ENCODE measurements at places on chromosomes 4 and X.

GRCh38 chrX:11533199-11533651, 132.5 kb downstream of the ARHGAP6 start:
- peak; percentile 76 for DNase-seq

DNA sequence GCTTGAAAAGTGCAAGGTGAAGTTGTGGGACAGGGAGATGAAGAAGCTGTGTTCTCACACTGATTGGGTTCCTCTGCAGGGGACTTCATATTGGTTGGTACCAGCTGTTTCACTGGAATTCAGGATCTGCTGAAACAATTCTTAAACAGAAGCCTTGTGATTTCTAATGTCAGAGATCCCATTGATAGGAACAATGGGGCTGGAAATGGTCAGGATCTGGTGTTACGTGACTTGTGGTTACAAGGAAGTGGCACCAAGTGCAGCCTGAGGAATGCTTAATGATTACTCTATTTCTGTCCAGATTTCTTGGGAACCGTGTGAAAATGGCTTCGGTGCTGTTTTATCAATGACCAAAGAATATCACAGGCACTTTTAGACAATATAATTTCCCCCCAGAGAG, 68.1 kb downstream of the MOSPD2 start:
- DNase-seq: no peak

DNA sequence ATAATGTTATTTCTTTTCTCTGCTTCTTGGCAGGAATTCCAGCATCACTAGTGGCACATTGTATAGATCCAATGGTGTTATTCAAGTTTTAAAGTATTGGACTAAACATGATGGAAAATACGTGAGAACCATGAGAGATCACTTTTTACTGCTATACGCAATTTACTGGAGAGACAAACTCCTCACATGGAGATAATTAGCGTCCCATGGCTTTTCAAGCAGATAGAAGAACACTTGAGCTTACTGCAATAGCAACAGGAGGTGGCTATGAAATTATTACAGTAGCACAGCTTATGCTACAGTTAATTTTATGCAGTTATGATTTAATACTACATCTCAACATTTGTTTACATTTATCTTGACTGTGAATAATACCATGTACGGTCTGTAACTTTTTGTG, 11.9 kb upstream of the TMEM185A start:
- DNase-seq: no peak

DNA sequence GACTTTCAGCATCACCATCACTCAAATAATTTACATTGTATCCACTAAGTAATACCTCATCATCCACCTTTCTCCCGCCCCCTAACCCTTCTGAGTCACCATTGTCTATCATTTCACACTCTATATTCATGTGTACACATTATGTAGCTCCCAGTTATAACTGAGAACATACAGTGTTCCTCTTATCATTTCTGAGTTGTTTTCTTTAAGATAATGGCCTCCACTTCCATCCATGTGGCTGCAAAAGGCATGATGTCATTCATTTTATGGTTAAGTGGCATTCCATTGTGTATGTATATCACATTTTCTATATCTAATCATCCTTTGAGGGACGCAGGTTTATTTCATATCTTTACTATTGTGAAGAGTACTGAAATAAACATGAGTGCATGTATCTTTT, 14.6 kb upstream of the NDST4 start:
- DNase-seq: no peak

- no peak for DNase-seq
Observed at GRCh38 chrX:93319609-93320008, 353.8 kb downstream of the NAP1L3 start.

DNA sequence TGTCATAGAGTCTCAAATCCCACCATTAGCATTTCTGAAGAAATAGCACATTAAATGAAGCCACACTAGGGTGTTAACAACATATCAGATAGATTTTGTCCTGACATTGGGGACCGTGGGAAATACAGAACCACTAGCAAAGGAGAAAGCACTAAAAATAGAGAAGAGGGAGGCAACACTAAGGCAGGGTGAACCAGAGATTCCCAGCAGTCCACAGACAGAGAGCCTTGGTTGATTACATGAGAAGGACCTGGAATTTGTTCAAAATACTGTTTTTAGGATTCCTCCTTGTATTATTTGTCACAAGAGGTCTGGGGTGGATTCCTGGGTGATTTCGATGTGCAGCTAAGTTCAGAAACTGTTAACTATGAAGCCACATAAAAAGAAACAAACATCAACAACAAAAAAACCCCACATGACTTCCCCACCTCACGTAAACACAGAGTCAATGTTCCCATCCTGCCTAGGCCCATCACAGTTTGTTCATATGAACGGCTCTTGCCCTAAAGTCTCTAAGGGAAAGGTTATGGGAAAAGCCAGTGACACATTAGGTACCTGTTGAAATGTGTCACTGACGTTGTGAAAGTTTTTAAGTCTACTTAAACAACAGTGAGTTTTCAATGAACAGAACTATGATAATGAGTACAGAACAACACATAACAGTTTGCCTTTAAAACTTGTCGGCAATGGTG, 23.6 kb upstream of the GRSF1 start:
- no peak for DNase-seq

GRCh38 chr4:142615324-142615665, 230.8 kb downstream of the INPP4B start:
- DNase-seq: peak; percentile 35

DNA sequence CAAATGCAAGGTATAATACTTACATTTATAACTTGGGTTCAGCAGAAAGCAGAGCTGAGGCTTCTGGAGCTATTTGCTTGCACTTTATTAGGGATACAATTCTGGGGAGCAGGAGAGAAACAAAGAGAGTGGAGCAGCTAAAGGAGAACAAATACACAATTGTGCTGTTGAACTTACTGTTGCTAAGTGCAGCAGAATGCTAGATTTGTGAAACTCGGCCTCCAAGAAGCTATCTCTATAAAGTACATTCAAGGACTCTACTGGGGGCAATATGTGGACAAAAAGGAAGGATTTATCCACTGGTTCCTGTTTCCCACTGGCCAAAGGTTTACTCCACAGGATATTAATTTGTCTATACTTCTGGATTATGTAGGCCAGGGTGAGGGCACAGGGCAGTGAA, 86.8 kb downstream of the PPP1R2C start:
- DNase-seq: no peak

- peak; percentile 77 for DNase-seq
Observed at GRCh38 chrX:45771560-45772340, 571.1 kb upstream of the DIPK2B start.

GRCh38 chr4:125368146-125368545, 53.4 kb downstream of the FAT4 start:
- peak; percentile 65 for DNase-seq

- no peak for DNase-seq
Observed at GRCh38 chr4:73420615-73421014, 15.4 kb upstream of the AFP start.

DNA sequence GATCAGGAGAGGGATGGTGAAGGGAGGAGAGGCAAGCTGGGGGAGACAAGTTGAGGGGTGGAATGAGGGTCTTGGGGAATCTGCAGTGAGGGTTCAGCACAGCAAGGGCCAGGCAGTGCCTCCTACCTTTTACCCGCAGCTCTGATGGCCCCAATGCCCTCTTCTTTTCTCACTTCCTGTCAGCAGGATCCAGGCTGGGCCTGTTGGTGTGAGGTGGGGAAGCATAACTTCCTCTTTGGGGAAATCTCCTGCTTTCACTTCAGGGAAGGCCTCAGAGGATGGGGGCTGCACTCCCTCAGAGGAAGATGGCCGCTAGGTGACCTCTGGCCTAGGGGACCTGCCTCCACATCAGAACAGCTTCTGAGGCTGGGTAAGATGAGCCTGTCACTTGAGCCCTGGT, 36.5 kb downstream of the EFNB1 start:
- no peak for DNase-seq

DNA sequence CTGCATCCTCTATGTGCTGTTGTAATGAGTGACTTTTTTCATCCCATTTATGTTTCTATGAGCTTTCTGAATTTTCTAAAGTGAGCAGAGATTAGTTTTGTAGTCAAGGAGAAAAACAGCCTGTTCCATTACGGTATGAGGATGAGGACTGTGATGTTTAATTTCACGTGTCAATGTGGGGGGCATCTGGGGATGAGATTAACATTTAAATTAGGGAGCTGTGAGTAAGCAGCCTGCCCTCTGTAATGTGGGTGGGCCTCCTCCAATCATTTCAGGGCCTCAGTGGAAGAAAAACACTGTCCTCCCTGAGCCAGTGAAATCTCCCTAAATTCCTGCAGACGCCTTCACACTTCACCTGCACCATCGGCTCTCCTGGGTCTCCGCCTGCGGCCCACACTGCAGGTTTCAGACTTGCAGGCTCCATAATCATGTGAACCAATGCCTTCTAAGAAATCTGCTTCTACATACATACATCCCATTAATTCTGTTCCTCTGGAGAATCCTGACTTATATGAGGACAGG, 121.7 kb downstream of the AFAP1 start:
- no peak for DNase-seq

DNA sequence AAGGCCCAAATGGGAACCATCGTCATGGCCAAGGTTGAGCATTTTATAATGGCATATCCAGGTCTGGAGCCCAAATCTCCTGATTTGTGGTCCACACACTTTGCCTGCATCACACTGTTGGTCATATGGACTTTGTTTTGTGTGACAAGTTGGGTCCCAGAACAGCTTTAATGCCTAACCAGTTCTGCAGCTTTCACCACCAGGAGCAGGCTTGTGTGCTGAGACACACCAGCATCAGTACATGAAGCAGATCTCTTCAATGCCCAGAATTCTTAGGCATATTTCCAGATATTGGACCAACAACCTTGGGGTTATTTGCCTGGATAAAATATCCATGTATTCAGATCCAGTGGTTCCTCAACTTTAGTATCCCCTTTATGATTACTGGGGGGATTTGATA, 371.3 kb downstream of the FBXW7 start:
- no peak for DNase-seq

DNA sequence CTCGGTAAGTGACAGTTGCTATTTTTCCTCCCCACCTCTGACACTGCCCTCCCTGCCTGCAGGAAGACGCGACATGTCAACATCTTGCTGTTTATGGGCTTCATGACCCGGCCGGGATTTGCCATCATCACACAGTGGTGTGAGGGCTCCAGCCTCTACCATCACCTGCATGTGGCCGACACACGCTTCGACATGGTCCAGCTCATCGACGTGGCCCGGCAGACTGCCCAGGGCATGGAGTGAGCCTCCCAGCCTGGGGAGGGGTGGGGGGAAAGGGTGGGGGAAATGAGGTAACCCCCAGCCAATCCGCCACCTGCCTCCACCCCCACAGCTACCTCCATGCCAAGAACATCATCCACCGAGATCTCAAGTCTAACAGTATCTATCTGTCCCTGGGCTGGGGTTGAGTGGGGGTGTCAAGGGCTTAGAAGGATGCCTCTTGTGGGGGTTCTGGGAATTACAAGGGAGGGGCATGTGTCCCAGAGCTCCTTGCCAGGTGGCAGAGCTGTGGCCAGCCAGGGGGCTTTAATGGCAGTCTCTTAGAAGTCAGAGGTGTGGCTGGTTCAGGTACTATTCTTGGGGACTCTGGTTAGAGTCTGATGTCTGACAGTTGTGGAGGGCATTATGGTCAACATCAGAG, 7.8 kb downstream of the ARAF start:
- DNase-seq: no peak

DNA sequence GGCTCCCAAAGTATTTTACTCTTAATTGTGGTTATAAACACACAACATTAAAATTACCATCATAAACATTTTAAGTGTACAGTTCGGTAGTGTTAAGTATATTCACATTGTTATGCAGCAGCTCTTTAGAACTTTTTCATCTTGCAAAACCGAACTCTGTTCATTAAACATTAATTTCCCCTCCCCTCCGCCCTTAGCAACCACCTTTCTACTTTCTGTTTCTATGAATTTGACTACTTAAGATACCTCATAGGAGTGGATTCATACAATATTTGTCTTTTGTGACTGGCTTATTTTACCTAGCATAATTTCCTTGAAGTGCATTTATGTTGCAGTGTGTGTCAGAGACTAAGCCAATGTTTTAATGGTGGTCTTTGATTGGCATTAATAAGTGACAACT, 32.6 kb downstream of the IL13RA1 start:
- DNase-seq: no peak

GRCh38 chrX:130082244-130083106, 27.8 kb downstream of the ELF4 start:
- DNase-seq: no peak

DNA sequence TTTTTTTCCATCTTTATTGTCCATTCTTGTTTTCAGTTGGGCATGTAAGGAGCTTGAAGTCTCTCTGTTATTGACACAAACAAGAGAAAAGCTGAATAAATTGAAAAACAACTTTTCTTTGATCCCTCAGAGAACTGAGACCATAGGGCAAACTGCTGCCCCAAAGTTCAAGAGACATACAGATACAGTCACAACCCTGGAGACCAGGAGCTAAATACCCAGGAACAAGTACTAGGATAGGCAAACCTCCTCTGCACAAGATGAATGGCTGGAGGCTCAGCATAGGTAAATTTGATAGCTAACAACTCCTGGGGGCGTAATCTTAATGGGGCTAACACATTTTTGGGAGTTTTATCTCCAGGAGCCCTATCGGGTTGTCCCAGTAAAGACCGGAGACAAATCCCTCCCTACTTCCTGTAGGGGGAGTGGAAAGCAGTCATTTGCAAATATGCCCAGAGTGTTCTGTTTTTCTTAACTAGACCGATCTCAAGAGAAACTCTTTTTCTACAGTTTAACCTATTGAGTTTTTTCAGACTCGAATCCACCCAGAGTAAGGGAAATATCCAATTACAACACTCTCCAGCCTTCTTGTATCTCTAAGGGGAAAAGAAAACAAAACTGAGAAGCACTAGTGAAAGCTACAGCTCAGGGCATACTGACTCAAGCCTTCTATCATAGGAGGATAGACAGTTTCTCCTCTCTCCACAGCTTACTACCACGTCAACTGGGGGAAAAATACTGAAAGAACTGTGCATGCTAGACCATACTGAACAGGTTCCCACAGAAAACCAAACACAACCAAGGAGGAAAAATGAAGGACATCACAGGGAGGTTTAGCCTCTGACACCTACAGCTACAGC, 23.1 kb downstream of the MAGEA8 start:
- peak; percentile 1 for DNase-seq

DNA sequence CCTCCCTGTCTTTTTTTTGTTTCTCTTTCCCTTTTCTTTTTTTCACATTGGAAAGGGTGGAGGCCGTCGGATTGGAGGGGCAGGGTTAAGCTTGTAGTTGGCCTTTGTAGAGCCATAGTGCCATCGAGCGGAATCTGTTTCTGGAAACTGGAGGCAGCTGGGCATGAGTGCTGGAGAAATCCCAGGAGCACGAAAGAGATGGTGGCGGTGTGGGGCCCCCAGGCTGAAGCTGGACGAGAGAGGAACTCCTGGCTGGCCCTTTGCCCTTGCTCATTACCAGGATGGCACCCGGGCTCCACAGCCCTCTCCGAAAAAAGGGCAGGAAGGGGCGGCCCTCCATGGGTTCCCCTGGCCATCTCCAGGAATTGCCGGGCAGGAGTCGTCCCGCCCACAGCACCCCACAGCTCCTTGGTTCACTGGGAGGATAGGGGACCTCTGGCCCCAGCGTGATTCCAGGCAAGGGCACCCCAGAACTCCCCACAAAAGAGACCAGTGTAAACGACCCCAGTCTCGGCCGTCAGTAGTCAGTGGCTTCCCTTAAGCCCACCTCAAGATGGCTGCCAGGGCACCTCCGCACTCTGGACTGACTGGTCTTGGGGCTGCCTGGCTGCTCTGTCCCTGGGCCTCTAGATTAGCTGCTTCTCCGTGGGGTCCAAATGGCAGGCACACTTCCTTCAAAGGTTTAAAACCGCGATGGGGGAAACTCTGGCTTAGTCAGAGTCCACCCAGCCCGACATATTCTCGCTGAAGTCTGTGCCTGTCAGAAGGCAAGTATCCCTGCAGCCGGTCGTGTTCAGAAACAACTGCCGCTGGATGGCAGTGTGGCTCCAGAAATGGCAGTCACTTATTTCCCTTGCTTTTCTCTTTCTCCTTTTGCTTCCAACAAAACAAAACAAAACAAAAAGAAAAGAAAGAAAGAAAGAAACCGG, 74.1 kb downstream of the NBDY start:
- DNase-seq: peak; percentile 30

Data from fibroblast of upper back skin (primary cell).